ENCODE measurements at places on chromosomes 5 and 9. TPM values are rescaled to one million over a fixed set of nuclear protein-coding genes. Genes with fewer than 3 reads are reported as not detected.

Gene MAN2A1
- total RNA-seq = 30.8 TPM

Gene CARD19
- 43.6 TPM for total RNA-seq

DNA sequence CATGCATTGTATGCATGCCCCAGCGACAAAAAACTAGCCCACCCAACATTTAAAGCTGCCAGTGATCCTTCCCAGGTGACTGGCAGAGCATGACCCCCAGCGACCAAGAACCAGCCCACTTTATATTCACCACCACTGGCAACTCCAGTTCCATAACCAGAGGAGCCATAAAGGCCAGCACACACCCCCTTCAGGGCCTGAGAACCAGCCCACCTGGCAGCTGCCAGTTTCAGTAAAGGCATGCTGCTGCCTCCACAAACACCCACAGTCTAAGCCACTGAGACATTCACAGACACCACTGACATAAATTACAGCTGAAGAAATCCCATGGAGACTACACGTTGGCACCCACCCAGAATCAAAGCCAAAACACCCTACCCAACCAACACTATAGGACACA lies 46.9 kb upstream of the RGS7BP start:
- no peaks in the 10 kb centered on the region for H3K36me3 ChIP-seq
- no peak overlapping the region for H3K27ac ChIP-seq
- no peaks in the 10 kb centered on the region for H3K27me3 ChIP-seq
- no peak overlapping the region for H3K4me3 ChIP-seq
- DNase-seq = no peak

GRCh38 chr5:36177154-36177553 lies 25.2 kb downstream of the SKP2 start:
- H3K36me3 ChIP-seq = peaks cover 18% of the 10 kb centered on the region
- no peak overlapping the region for H3K4me3 ChIP-seq
- H3K27me3 ChIP-seq = no peaks in the 10 kb centered on the region
- DNase-seq = no peak
- no peaks in the 10 kb centered on the region for H3K4me1 ChIP-seq

GRCh38 chr5:145697251-145697990 lies 137.7 kb downstream of the PRELID2 start:
- H3K4me3 ChIP-seq = no peak overlapping the region
- H3K36me3 ChIP-seq = no peaks in the 10 kb centered on the region
- DNase-seq = no peak
- H3K27ac ChIP-seq = no peak overlapping the region
- H3K4me1 ChIP-seq = no peaks in the 10 kb centered on the region
- no peaks in the 10 kb centered on the region for H3K27me3 ChIP-seq

- no peaks in the 10 kb centered on the region for H3K36me3 ChIP-seq
- no peaks in the 10 kb centered on the region for H3K27me3 ChIP-seq
- no peak for DNase-seq
- no peaks in the 10 kb centered on the region for H3K4me1 ChIP-seq
These were observed 354.8 kb downstream of the TMEM232 start for GRCh38 chr5:110371725-110372041.

- H3K36me3 ChIP-seq = no peaks in the 10 kb centered on the region
- no peak overlapping the region for H3K27ac ChIP-seq
- H3K4me3 ChIP-seq = no peak overlapping the region
- DNase-seq = no peak
- no peaks in the 10 kb centered on the region for H3K4me1 ChIP-seq
- H3K27me3 ChIP-seq = peaks cover 5% of the 10 kb centered on the region
These were observed 121.8 kb downstream of the C5orf15 start for GRCh38 chr5:133846478-133847226.

GRCh38 chr9:88583901-88584596 lies 49.1 kb downstream of the NXNL2 start:
- no peaks in the 10 kb centered on the region for H3K4me1 ChIP-seq
- H3K27ac ChIP-seq = no peak overlapping the region
- no peak for DNase-seq
- H3K27me3 ChIP-seq = no peaks in the 10 kb centered on the region

DNA sequence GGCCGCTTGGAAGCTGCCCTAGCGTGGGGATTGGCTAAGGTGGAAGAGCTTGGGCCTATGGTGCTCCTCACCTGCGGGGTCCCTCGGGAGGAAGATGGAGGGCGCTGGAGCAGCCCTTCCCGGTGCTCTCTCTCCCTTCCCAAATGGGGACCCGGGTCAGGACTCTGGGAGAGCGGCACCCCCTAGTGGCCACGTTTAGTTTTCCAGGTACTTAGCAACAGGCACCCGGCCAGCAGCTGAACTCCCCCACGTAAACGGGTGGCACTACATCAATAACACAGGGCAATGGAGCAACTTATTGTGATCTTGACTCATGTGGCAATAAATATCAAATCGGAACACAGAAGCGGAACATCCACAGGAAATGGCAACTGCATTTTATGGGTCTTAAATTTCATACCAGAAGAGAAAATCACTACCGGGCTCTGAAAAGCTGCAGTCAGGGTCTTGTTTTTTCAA lies 316.6 kb downstream of the AGTPBP1 start:
- H3K27me3 ChIP-seq = no peaks in the 10 kb centered on the region
- H3K36me3 ChIP-seq = no peaks in the 10 kb centered on the region
- no peak overlapping the region for H3K27ac ChIP-seq
- H3K4me3 ChIP-seq = no peak overlapping the region
- no peaks in the 10 kb centered on the region for H3K4me1 ChIP-seq

DNA sequence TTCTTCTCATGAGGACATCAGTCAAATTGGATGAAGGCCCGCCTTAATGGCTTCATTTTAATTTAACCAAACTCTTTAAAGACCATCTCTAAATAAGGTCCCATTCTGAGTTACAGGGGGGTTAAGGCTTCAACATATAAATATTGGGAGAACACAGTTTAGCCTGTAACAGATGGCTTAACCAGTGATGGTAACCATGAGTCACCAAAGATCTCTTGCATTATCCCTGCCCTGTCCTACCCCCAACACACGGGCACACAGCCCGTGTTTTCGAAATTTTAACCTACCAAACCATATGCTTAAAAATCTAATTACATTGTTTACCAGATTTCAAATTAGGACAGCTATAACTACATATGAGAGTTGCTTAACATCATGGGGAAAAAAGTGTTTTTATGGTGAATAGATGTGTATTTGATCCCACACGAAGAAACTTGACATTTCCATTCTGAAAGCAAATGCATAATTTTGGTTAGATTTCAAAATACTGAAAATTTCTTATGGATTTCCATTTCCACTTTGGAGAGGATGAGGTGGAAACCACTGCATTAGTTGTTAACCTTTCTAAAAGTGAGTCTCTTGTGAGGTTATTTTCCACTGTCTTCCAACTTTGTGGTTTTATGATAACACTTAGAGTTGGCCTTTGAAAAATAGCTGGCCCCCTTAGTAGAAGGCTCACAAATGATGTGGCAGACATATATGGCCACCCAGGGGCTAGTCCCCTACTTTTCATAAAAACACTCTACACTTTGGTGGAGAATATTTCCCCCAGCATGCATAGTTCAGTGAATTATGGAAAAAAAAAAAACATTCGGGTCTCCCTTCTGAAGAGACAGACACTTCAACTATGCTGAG lies 849.3 kb downstream of the TLE1 start:
- H3K27me3 ChIP-seq = no peaks in the 10 kb centered on the region
- no peaks in the 10 kb centered on the region for H3K4me1 ChIP-seq
- H3K36me3 ChIP-seq = no peaks in the 10 kb centered on the region
- no peak overlapping the region for H3K27ac ChIP-seq
- DNase-seq = no peak

DNA sequence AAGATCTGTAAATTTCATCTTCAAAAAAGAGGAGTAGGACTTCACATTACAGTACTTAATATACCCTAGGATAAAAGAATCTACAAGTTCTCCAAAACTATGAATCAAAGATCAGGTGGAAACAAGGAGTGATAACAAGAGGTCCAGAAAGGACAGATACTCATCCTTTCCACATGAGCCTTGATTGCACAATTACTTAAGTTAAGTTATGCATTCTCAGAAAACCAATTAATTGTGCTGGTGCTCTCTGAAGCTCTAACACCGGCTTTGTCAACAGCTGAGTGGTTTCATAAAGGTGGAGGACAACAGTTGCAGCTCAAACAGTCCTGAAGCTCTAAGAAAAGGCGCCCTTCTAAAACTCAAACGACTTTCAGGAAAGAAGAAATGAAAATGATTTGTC lies 251.9 kb downstream of the BNC2 start:
- no peaks in the 10 kb centered on the region for H3K4me1 ChIP-seq
- DNase-seq = no peak
